Stimulated activated CD8-positive, alpha-beta memory T cell treated with anti-CD3 and anti-CD28 coated beads, Interleukin-7, amount 100 ng/mL, for 24 hours (primary cell): ENCODE measurements at places on chromosomes 5 and 9.

DNA sequence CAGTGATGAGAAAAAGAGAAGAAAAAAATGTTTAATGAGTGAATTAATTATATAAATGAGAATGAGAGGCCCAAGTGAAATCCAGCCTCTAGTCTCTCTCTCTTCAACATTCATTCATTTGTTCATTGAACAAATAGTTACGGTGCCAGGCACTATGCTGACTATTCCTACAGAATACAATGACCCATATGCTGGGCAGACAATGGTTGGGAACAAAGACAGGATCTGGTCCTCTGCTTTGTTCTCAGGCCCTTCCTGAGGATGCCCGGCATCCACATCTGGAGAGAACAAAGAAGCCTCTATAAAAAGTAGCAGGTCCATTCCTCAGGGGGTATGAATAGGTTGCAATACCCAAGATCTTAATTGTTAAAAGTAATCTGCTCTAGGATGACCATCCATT lies 6.9 kb downstream of the ADAM19 start:
- DNase-seq, result no peak

- no peak for DNase-seq
Measured at GRCh38 chr5:135102716-135103574, 68.9 kb upstream of the PITX1 start.

GRCh38 chr5:76851728-76852369 lies 2.0 kb downstream of the S100Z start:
- no peak for DNase-seq

DNA sequence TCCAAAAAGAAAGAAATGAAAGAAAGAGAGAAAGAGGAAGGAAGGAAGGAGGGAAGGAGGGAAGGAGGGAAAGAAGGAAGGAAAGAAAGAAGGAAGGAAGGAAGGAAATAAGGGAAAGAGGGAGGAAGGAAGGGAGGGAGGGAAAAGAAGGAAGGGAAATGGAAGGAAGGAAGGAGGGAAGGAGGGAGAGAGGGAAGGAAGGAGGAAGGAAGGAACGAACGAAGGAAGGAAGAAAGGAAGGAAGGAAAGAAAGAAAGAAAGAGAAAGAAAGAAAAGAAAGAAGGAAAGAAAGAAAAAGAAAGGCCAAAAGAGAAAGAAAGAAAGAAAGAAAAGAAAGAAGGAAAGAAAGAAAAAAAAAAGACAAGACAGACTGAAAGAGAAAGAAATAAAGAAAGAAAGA lies 263.9 kb upstream of the ATP10B start:
- no peak for DNase-seq

- no peak for DNase-seq
Measured at GRCh38 chr5:109962882-109963603, 273.3 kb downstream of the MAN2A1 start.

GRCh38 chr5:6377582-6377904 lies 804 bp downstream of the MED10 start:
- DNase-seq, result no peak

- no peak for DNase-seq
Measured at GRCh38 chr9:122579874-122580273, 3.3 kb downstream of the OR1L8 start.

GRCh38 chr9:123063896-123064295 lies 30.4 kb downstream of the GPR21 start:
- DNase-seq, result no peak

GRCh38 chr5:36944024-36944423 lies 67.5 kb downstream of the NIPBL start:
- DNase-seq, result no peak

DNA sequence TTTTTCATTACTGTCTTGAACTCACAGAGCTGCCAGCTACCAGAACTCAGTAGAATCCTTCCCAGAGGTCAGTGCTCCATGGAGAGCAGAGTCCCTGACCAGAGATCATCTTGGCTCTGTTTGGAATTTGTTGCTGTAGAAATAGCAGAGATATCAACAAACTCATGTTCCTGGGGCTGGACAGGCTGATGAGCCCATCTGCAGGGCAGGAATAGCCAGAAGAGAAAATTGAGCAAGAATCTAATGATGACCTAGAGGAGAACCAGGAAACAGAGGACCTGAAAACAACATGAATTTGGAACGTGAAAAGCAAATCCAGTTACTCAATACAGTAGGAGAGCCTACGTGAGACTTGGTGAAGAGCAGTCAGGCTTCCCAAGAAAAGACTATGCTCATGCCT lies 437.8 kb downstream of the PLK2 start:
- no peak for DNase-seq

DNA sequence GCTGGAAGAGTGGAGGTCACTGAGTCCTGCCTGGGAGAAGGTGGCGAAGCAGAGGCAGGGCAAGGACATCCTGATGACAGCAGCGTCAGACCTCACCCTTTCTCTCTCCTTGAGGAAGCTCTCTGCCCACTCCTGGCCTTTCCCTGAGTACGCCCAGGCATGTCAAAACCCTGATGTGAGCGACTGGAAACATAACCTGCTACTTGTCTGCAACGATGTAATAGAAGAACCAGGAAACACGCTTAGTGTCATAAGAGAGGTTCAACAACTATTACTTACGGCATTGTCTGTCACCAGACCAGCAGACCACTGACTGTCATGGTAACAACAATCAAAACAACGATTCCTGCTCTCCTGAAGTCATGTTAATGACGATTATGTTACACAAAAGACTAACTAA lies 152.4 kb downstream of the ACTL7B start:
- no peak for DNase-seq

GRCh38 chr9:106535439-106535838 lies 327.5 kb upstream of the ZNF462 start:
- DNase-seq, result no peak

- no peak for DNase-seq
Measured at GRCh38 chr9:119216651-119217331, 152.4 kb downstream of the BRINP1 start.

DNA sequence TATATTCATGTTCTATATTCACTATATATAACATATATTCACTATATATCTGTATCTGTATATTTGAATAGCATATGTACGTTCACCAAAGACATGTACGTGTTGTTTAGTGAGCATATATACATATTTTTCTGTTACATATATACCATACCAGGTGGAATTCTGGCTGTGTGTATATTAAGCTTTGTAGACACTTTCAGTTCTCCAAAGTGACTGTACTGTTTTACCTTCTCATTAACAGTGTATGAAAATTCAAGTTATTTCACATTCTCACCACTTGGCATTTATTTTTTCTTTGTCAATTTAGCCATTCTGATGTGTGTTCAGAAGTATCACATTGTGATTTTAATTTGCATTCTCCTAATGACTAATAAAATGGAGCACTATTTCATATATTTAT lies 52.2 kb downstream of the DROSHA start:
- DNase-seq, result no peak

DNA sequence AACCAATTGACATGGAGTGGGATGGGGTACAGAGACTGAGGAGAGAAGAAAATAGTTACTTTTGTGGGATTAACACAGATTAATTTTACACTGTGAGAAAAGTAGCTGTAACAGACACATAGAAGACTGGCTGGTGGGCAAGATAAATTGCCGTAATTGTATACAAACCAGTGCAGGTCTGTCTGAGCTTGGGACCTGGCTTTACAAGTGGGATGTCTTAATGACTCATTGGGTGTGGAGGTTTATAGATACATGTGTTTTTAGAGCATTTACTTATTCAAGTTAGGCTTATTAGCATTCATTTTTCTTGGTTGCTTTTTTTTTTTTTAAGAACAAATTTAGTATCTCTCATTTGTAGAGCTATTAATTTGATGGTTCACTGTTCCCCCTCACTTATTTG lies 37.5 kb downstream of the SLC44A1 start:
- DNase-seq, result no peak

- DNase-seq, result no peak
Measured at GRCh38 chr9:127654619-127655018, 42.5 kb downstream of the STXBP1 start.

DNA sequence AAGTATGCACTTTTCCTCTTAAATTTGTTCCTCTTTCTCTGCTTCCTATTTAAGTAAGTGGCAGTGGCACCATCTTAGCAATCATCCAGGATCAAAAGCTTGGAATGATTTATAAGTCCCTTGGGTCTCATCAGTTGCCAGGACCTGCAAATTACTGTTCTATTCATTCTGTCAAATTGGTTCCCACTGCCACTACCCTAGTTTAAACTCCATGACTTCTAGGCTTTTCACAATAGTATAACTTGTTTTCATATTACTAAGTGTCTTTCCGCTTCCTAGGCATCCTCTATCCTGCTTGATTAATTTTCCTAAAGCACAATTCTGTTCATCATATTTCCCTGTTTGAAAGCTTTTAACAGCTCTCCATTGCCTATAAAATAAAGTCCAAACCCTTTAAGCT lies 363.9 kb upstream of the MEF2C start:
- DNase-seq, result no peak

DNA sequence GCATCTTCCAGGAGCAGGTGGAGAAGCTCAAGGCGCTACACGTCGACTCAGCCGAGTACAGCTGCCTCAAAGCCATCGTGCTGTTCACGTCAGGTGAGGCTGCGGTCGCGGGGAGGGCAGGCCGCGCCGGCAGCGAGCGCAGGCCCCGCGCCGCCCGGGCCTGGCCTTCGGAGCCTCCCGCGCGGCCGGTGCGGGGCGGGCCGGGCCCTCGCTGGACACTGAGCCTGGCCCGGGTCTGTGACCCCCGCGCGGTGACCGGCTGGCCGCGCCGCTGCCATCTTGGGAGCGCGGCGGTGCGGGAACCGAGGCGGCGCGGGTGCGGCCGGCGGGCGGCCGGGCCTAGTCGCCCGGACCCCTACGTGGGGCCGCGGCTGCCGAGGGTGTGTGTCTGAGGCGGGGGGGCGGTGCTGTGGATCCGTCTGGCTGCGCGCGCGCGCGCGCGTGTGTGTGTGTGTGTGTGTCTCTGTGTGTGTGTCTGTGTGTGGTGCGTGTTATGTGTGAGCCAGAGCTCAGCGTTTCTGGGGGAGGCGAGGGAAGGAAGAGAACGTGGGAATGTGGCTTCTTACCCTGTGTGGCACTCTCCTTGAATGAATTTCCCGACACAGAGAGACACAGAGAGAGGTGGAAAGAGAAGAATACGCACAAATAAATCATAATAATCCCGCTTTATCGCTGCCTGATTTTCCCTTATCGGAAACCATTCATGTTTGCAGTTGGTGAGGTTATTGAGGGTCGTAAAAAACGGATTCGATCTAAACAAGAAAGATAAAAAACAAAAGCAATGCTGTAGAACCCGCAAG lies 5.5 kb downstream of the NR2F1 start:
- DNase-seq, result no peak

- no peak for DNase-seq
Measured at GRCh38 chr5:131259326-131259725, 4.5 kb upstream of the CDC42SE2 start.

- DNase-seq, result no peak
Measured at GRCh38 chr5:176389135-176390123, 878 bp downstream of the HIGD2A start.

DNA sequence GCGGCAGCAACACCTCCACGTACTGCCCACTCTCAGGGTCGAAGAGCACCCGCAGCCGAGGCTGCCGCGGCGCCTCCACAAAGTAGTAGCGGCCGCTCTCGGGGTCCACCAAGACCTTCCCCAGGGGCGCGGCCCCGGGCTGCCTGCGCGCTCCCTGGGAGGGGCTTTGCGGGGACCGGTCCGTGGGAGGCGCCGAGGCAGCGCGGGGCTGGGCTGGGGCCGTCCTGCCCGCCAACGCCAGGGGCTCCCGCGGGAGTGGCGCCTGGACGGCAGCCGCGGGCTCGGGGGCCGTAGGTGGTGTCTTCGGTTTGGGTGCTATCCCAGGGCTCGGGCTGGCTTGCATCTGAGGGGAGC lies 2.6 kb upstream of the MZB1 start:
- no peak for DNase-seq

- DNase-seq, result no peak
Measured at GRCh38 chr5:73902327-73903051, 276.5 kb downstream of the ARHGEF28 start.

- no peak for DNase-seq
Measured at GRCh38 chr5:16005225-16005624, 174.4 kb downstream of the MARCHF11 start.

GRCh38 chr5:107937204-107937603 lies 266.5 kb upstream of the EFNA5 start:
- DNase-seq, result no peak

- no peak for DNase-seq
Measured at GRCh38 chr5:145689235-145689634, 145.9 kb downstream of the PRELID2 start.

GRCh38 chr9:137673886-137674285 lies 55.1 kb downstream of the EHMT1 start:
- no peak for DNase-seq

DNA sequence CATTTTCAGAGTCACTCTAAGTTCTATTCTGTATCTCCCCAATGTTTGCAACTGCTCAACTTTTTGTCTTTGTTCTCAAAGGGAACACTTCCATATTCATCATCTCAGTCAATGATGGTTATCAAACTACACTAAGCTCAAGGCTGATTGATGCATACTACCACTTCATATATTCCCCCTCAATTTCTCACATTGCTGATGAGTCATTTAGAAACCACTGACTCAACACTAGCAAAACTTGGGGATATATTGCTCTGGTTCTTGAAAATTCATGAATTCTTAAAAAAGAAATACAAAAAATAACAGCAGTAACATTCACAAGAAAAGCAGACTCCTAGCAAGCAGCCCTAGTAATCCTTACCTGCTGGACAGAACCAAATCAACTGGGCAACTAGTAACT lies 52.2 kb downstream of the ABHD17B start:
- DNase-seq, result no peak

GRCh38 chr9:111136180-111136579 lies 97.9 kb upstream of the LPAR1 start:
- no peak for DNase-seq

- DNase-seq, result no peak
Measured at GRCh38 chr9:99557816-99558215, 263.9 kb upstream of the NR4A3 start.

DNA sequence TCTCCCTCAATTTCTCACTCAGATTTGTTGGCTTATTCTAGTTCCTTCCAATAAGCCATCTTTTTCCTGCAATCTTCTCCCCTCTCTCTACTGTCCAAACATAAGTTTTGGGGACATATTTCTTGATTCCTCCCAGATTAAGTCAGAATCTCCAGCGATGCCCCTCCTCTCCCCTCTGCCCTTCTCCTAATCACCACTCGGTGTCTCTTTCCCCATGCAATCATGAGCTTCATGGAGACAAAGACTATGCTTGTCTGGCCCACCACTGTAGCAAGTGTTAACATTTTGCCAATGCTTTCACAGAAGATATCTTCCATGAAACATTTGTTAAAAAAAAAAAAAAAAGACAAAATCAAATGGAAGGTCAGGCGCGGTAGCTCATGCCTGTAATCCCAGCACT lies 42.4 kb downstream of the PDE6A start:
- DNase-seq, result no peak

GRCh38 chr5:39284552-39284951 lies 65.2 kb upstream of the FYB1 start:
- DNase-seq, result no peak

DNA sequence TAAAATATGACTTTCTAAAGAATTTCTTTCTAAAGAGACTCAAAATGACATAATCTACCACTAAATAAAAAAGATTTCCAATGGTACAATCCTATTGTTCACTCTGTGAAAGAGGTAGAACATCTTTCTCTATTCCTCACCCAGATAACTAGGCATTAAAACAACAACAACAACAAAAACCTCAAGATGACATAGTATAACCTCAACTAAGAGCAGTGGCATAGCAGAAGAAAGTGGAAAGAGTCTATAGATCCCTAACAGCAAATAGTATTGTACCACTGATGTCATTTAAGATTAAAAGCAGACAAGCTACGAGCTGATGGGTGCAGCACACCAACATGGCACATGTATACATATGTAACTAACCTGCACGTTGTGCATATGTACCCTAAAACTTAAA lies 29.9 kb downstream of the RAPGEF6 start:
- no peak for DNase-seq

GRCh38 chr5:134566741-134567221 lies 41.3 kb downstream of the JADE2 start:
- no peak for DNase-seq
